Urinary bladder (tissue), 4 donors: ENCODE measurements at places on chromosomes 6 and 20.

GRCh38 chr20:42024653-42025052, 406.5 kb upstream of the CHD6 start:
- DNase-seq = peak; percentile 13

GRCh38 chr20:9444921-9445320, 69.5 kb upstream of the LAMP5 start:
- no peak for DNase-seq

GRCh38 chr6:85126485-85127167, 323.3 kb upstream of the NT5E start:
- DNase-seq = no peak

- DNase-seq = no peak
These were observed 22.0 kb downstream of the SOX4 start for GRCh38 chr6:21615504-21615903.

DNA sequence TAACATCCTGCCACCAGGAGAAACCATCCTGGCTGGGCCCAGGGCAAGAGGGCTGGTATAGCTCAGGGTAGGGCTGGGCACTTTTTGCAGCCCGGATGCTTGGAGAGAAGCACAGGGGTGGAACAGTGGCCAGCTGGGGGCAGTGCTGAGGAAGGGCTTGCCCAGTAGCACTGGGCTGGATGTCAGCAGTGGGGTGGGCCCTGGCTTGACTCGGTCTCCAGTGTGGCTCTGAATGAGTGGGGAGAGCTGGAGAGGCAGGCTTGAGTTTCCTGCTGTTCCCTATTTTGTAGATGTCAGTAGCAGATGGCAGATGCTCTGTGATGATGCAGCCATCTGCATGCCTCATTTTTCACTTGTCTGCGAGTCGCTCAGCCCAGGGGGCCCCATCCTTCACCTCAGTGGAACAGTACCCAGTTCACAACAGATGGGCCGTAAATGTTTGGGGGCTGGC, 56.3 kb upstream of the TULP1 start:
- DNase-seq = no peak

DNA sequence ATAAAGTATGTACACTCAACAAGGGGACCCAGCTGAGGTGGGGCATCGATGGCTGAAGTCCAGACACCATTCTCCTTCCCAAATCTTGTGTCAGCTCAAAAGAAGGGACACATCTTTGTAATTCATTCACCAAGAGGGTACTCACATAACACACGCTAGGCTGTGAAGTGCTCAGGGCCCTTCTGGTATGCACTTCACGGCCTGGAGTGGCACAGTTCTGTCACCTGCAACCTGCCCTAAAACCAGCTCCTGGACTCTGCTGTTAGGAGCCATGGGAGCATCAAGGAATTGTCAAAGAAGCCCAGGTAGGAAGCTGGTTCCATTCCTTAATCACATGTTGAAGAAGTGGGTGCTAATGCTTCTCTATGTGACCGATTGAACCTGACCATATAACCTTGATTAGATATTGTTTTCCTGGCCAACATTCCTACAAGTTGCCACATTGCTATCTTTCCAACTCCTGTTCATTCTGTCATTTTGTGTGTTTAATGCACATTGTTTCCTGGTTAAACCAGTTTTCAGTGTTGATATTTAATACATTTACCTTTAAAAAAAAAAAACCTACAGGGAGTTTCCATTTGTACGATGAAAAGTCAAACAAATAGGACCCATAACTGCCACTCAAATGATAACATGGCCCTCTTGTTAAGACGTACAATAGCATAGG, 127.3 kb downstream of the TNFRSF21 start:
- no peak for DNase-seq
